ENCODE measurements at places on chromosomes 2 and 18. TPM values are rescaled to one million over a fixed set of nuclear protein-coding genes. Genes with fewer than 3 reads are reported as not detected.

Gene GAL3ST2
- 1.0 TPM for total RNA-seq

DNA sequence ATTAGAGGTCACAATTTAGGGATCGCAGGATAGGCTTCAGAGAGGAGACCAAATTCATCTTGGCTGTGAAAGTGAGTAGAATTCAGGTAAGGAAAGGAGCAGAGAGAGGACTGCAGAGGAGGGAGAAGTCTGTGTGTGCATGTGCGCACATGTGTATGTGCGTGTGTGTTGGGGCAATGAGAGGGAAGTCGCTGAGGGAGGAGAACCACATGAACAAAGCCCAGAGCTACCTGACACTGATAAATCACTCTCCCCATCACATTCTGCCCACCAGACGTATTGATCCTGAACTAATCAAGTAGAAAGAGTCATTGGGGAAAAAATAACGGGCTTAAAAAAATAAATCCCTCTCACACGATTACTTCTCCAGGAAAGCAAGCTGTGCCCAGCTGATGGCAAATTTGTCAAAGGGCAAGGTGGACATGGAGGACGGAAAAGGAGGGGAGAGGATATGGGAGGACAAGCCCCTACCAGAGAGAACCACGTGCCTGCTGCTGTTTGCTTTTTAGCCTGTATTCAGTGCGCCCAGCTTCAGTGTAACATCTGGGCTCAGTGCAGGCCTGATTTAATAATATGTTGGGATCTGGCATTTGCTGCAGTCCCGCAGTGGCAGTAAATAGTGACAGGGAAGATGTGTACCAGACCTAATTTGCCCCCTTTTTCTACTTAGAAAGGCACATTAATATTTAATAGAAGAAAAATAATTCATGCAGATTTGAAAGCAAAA, 307.5 kb downstream of the C1D start:
- DNase-seq, result no peak

DNA sequence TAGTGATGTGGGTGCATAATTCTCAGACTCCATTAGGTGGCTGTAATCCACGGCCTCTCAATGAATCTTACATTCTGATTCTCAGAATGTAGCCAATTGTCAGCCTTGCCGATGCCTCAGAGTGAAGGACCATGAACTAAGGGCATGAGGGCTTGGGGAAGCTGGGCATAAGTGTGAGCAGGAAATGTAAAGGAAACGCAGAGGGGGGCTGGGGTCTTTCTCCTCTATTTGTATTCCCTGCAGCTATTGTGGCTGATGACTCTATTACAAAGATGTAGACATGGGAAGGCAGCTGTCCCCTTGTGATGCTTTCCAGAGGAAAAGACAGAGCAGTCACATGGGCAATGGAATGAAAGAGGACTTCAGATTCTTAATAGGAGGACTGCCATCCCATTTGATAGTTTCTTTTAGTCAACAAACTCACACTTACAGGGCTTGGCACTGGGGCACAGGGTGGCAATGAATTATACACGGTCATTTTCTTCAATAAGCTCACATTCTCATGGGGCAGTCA, 353.2 kb upstream of the PKDCC start:
- DNase-seq, result no peak

- no peak for DNase-seq
These were observed 110.5 kb downstream of the GATA6 start for GRCh38 chr18:22279741-22280452.

GRCh38 chr2:144114760-144115159, 405.2 kb downstream of the ZEB2 start:
- no peak for DNase-seq
